ENCODE measurements at places on chromosomes 12 and 14.

GRCh38 chr12:130504110-130504839 lies 166.6 kb downstream of the PIWIL1 start:
- DNase-seq = no peak

GRCh38 chr12:123363390-123363739 lies 1.3 kb downstream of the SBNO1 start:
- DNase-seq = no peak

DNA sequence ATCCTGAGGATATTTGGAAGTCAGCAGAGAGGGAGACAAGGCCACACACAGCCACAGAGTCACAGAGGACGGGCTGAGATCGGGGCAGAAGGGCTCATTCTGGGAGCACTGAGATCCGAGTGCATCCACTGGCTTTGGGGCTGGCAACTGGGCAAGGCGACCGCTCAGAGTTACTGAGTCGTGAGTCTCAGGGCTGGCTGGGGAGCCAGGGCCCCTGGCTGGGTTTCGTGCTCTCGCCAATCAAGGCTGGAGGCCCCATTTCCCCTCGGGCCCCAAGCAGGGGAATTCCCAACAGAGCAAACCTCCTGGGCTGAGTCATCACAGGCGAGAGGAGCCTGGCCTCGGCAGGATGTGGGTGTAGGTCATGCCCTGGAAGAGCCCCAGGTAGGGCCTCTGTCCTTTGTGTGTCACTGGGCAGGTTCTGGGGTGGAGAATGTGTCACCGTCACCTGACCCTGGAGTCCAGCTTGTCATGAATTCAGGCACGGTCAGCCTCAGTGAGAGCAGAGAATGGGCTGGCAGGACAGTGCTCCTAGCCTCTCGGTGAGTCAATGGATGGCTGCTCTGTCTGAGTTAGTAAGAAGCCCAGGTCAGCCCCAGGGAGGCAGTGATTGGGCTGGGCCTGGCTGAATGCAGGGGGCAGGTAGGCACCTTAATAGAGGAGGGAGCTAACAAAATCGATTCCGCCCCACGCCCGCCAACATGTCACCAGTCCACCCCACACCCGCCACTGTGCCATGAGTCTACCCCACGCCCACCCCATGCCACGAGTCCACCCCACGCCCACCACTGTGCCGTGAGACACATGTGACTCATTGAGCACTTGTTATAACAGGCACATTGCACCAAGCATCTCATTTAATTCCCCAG lies 16.9 kb downstream of the ASB2 start:
- DNase-seq = peak; percentile 95

- DNase-seq = no peak
Observed at GRCh38 chr14:93379831-93380230, 32.8 kb downstream of the COX8C start.

DNA sequence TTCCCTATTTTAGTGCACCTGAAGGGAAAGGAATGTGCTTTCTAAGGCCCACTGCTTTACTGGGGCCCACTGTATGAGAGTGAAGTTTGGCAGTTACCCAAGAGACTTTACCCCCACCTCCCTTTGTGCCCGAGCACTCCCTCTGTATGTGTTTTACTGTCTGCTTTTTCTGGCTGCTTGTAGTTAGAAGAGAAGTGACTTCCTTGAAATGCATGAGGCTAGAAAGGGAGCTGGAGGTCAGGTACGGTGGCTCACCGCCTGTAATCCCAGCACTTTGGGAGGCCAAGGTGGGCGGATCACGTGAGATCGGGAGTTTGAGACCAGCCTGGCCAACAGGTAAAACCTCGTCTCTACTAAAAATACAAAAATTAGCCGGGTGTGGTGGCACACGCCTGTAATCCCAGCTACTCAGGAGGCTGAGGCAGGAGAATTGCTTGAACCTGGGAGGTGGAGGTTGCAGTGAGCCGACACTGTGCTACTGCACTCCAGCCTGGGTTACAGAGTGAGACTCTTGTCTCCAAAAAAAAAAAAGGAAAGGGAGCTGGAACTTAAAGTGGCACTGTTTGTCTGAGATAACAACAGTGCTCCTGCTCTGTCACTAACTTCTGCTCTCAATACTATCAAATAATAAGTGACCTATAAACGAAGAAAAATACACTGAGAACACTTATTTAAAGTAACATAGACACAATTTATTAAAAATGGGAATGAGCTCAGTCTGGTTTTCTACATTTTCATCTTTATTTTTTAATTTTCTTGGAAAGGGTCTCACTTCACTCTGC lies 5.8 kb downstream of the TRIP11 start:
- no peak for DNase-seq

- no peak for DNase-seq
Observed at GRCh38 chr12:112191840-112192321, 66.5 kb downstream of the TRAFD1 start.

DNA sequence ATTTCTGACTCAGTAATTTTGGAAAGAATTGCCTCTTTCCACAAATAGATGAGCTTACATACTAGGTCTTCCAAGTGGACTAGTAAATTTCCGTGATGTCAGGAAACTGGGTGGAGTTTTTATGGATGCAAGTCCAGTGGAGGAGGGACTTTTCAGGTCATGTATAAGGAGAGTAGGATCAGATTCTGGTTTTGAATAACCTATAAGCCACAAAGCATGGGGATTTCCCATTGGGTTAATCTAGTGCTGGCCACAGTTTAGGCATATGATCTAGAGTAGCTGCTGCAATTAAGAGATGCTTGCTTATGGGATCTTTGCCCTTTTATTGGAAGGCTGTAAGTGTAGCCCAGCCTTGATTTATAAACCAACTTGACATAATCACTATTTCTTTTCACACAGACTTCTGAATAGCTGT lies 33.8 kb downstream of the STK38L start:
- no peak for DNase-seq

DNA sequence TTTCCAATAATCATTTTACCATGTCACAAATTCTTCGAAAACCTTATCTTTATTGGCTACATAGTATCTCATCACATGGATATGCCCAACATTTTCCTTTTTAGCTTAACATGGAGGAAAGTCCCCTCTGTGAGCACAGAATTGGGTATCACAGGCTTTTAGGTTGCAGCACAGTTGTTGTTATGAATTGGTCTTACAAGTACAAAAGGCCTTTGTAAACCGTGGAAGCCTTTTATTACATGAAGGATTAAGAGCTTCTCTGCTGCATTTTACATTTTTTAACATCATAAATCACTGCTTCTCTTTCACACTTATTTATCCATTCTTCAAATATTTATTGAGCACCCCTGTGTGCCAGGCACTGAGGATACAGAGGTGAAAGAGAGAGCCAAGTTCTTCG lies 26.2 kb downstream of the UBE3B start:
- no peak for DNase-seq

GRCh38 chr12:42639556-42639955 lies 50.0 kb upstream of the PRICKLE1 start:
- DNase-seq = no peak

GRCh38 chr14:49860988-49861698 lies 8.6 kb upstream of the NEMF start:
- no peak for DNase-seq

DNA sequence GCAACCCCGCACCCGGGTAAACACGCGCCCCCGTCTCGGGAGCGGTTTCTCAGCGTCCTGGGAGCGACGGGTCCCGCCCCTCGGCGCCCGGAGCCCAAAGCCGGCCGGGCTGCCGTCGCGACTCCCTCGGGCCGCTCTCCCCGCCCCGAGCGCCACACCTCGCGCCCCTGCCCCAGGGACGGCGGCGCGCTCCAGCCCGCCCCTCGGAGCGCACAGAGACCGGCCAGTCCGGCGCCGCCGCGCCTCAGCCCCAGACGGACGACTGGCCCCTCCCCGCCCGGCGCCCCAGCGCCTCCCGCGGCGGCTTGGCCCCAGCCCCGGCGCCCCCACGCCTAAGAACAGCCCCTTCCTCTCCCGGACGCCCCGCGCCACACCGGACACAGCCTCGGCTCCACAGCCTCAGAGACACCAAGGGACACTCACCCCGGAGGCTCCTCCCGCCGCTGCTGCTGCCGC lies 411 bp downstream of the BTBD7 start:
- DNase-seq = peak; percentile 23

GRCh38 chr14:24774187-24774915 lies 140.4 kb upstream of the GZMB start:
- no peak for DNase-seq

GRCh38 chr12:57983146-57983857 lies 41.9 kb downstream of the ATP23 start:
- no peak for DNase-seq

GRCh38 chr12:106581543-106582248 lies 1.1 kb upstream of the RFX4 start:
- no peak for DNase-seq

- no peak for DNase-seq
Observed at GRCh38 chr14:55151601-55152000, 22.5 kb downstream of the LGALS3 start.

- no peak for DNase-seq
Observed at GRCh38 chr12:25319233-25319984, 68.7 kb upstream of the KRAS start.

- peak; percentile 84 for DNase-seq
Observed at GRCh38 chr14:50082784-50083466, 33.4 kb downstream of the VCPKMT start.

DNA sequence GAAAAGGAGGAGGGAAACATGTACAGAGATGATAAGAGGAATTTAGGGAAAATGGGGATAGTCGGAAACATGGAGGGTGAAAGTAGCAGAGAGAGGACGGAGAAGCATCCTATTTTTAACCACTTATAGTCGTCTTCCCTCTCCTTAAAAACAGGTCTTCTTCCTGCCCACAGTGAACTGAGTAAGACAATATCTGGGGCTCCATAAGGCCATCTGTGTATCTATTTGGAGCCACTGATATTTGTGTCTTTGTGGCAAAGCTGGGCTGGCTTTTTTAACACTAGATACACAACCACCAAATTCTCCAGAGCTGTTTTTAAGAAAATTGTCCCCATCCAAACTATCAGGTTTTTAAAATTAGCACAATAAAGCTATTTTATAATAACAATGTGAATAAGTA lies 109.5 kb upstream of the RAP1B start:
- no peak for DNase-seq

DNA sequence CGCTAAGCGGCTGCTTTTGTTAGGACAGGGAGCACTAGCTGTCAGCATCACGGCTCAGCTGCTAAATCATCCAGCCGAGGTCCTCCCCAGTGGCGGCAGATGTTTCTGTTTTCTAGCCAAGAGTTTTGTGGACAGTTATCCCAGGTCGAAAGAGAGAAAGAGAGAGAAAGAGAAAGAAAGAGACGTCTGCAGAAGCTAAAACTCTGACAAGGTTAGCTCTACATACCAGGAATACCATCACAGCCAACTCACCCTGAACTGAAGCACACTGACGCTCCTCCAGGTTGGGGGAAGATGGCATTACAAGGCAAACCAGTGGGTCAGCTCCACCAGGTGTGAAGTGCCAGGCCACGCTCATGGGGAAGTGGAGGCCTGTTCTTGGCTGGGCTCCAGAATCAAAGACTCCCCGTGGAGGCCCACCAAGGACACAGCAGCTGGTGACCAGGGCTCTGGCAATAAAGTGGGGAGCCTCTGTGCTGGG lies 64.9 kb upstream of the DICER1 start:
- no peak for DNase-seq

GRCh38 chr12:27359578-27360340 lies 27.1 kb downstream of the BMAL2 start:
- no peak for DNase-seq

GRCh38 chr14:92709340-92710000 lies 39.0 kb downstream of the LGMN start:
- DNase-seq = no peak

DNA sequence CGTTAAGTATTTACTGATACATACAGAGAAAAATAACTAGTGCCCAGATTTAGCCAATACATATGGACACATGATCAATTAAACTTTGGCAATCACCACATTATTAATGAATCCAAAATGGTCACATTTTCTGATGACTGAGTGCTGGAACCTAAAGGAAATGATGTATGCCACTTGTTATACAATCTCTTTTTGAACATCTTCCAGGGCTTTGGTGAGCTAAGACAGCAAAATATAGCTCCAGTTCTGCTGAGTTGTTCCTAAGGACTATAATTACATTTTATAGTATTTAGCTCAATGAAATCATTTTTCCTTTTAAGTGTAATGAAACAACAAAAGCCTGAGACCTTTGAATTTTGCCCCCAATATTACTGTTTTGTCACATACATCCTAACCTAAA lies 329.1 kb upstream of the ATP2B1 start:
- DNase-seq = no peak

DNA sequence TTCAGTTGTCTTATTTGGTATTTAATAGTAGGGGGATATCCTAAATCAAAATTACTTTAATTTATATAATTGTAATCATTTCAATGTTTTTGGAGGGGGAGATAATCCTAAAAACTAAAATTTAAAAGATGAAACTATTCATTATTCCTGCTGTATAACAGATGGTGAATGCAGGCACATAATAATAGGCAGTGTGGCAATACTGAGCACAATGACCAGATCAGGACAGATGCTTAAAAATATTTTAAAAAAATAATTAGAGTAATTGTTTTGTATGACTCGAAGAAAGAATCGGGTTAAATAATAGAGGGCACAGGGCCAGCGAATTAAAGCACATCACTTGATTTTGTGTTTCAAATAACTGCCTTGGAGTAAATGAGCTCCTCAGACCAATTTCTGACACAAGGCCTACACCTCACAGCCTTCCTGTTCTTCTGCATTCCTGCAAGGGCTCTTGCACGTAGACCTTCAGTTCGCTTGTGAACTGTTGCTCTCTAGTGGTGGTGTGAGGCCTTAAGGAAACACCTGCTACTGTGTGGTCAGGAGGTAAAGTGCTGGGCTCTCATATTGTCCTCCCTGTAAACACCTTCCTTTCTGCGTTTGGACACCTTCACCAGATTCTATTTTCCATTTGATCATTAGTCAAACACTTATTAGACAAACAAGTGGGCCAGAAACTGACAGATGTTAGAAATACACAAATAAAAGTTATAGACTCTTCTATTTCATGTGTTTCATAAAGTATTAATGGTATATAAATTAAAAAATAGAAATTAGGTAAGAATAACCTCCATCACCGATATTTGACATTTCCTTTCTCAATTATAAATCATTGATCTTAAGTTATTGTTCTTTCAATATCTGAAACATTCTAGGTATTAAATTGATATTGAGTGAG lies 29.3 kb upstream of the KLRF1 start:
- DNase-seq = peak; percentile 47

DNA sequence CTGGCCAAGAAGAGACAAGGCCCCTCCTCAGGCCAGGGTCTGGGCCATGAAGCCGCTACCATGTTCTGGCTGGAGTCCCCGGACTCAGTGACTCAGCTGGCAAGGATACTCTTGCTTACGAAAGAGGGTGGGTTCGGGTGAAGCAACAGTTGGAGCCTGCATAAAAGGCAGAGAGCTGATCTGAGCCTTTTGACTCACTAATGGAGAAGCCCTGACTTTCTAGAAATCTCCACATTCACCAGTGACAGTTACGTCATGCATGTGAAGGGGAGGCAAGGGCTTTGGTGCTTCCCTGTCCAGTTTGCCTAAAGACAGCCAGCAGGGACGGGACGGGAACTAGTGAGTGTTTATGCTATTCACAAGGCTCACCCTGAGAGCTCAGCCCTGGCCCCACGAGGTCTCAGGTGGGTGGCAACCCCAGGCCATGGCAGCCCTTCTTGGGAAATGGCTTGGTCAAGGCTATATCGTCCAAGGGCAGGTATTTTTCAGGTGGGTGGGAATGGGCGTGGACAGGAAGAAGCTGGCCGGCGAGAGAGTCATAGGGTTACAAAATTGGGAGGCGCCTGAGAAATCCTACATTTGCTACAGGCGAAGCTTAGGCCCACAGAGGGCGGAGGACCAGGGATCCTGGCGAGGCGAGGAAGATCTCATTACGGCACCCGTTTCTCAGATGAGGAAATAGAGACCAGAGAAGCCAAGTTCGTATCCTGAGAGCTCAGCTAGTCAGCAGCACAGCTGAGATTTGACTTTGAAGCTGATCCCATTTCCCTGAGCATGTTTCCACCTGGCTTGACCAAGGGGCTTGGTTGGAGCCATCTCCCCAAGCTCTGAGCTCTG lies 314.6 kb downstream of the BCL11B start:
- DNase-seq = no peak

Data from stimulated activated CD8-positive, alpha-beta memory T cell treated with anti-CD3 and anti-CD28 coated beads, Interleukin-15, amount 100 ng/mL, for 48 hours (primary cell).